ENCODE measurements at places on chromosomes 7 and 10.

GRCh38 chr10:12796401-12797160, 204.9 kb downstream of the CCDC3 start:
- DNase-seq = no peak

DNA sequence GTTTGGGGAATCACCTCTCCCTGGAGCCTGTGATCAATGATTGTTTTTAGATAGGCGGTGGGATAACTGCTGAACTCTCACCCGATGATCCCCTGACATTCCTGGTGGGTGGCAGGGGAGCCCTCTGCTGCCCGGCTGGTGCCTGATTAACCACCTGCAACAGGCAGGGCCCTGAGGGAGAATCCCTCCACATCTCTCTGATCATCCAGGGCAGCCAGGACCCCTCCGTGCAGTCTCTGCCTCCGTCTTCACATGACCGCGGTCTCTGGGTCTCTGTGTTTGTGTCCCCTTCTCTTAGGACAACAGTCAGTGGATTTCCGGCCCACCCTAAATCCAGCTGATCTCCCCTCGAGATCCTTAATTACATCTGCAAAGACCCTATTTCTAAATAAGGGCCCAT, 17.4 kb downstream of the CALML5 start:
- no peak for DNase-seq

DNA sequence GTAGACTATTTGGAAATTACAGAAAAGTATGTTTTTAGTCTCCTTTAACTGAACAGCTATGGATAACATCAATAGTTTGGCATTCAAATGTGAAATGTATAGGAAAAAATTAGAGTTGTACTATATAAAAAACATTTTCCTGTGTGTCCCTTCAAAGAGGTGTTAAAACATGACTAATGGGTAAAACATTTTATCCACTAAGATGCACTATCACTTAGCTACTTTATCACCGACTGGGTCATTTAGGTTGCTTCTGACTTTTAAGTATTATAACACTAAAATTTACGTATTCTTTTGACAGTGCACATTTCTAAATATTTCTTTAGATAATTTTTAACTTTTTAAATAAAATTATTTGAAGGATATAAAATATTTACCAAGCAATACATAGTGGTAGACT, 77.6 kb downstream of the UBE2H start:
- DNase-seq = no peak

- DNase-seq = no peak
These were observed 23.8 kb downstream of the CHST15 start for GRCh38 chr10:124069341-124070264.

DNA sequence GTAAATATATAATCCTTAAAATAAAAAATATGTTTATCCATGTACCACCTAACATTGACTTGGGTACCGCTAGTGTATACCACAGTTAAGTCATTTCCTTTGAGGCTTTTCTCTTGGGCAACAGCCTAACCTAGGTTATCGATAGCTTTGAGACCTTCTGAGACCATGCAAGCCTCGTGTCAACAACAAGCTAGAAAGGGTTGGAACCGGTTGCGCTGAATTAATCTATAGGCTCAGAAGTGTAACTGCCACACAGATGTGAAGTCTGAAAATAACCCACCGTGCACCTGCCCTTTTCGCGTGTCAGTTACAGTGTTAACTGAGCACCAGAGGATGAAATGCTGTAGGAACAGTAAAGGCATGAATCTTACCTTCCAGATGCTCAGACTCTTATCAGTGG, 59.8 kb downstream of the ARID5B start:
- no peak for DNase-seq

DNA sequence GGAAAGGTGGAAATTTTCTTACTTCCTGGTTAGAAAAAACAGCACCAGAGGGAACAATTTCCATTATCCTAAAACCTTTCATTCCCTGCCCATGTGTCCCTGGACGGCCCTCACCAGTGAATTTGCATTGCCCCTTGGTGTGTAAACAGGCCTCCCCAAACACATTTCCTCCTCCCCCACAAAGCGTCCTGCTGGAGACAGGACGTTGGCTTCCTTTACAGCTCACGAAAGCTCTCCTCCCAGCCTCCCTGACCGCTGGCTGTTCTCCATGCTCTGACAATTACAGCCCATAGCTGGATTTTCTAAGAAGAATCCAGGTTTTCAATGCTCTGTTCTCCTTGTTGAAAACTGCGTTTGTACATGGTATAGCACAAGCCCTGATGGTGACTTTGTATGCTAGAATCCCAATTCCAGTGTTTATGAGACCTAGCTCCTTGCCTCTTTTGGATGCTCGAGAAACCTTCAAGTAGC, 724.2 kb upstream of the CELF2 start:
- DNase-seq = no peak

DNA sequence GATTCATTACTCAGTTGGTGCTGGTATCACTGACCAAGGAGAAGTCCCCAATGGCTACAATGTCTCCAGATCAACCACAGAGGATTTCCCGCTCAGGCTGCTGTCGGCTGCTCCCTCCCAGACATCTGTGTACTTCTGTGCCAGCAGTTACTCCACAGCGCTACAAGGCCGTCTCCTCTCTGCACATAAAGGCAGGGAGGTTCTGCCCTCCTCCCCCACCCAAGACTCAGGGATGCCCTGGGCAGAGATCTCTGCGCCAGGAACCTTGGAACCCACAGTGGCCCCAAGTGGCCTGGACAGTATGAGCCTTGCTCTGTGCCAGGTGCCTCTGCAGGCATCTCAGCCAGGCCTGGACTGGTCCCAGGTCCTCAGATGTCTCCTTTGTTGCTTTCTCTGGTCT, 193.4 kb upstream of the PRSS58 start:
- no peak for DNase-seq

DNA sequence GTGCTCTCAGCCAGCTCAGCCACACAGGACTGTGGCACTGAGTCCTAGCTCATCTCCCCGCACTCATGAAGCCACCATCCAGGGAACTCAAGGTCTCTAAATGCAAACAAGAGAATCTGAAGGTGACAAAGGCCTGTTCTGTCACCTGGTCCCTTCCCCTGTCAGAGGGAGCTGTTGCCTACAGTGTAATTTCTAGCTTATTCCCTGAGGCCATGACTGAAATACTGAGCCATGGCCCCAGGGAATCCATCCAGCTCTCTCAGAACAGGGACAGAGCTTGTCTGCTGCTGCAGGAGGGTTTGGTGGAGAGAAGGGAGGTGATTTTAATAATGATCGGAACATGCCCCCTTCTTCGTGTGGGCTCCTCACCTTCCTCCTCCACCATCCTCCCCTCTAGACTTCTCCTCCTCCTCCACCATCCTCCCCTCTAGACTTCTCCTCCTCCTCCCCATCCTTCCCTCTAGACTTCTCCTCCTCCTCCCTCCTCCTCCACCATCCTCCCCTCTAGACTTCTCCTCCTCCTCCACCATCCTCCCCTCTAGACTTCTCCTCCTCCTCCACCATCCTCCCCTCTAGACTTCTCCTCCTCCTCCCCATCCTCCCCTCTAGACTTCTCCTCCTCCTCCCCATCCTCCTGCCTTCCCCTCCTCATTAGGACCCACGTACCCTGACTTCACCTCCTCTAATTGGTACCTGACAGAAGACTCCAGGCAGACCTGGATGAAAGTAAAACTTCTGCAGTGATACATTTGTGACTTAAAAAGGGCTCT, 338.0 kb upstream of the MKI67 start:
- DNase-seq = no peak

DNA sequence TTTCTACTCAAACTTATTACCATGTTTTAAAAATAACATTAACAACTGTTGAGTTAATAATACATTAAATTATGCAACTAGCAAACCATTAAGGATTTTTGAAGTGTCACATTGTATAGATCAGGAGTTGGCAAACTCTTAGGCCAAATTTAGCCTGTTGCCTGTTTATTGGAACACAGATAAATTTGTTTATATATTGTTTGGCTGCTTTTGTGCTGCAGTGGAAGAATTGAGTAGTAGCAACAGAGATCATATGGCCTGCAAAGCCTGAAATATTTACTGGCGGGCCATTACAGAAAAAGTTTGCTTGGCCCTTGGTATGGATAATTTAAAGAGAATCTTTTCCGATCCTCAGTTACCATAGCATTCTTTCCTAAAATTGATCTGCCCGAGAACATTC, 50.7 kb upstream of the TMEM236 start:
- DNase-seq = no peak

DNA sequence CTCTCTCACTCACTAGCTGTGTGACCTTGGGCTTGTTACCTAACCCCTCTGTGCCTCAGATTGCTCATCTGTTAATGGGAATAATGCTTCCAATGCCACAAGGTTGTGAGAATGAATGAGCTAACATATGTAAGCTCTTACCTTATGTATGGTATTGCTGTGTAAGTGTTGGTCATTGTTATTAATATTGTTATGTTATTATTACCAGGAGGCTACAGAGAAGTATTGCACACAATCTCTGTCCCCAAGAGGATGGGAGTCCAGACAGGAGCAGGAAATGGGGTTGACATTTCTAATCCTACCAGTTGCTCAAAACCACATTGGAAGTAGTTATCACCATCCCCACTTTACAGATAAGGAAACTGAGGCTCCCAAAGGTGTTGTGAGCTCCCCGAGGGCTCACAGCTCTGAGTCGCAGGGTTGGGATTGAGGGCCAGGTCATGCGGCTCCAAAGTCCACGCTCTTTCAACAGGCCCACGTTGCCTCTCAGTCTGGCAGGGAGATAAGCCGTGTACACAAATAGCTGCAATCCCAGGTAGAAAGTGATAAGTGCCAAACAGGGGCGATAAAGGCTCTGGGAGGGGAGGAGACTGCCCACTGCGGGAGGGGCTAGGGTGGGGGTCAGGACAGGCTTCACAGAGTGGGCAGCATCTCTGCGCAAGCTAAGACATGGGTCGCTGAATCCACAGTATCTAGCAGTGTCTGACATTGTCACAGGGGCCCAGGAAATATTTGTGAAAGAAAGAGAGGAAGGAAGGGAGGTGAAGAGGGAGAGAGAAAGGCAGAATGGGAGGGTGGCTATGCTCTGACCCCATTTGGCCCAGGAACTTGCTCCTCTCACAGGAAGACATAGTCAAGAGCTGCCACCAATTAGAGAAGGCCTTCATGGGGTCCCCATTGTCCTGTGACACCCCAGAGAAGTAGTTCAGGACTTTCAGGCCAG, 9.6 kb upstream of the ZMIZ1 start:
- no peak for DNase-seq

DNA sequence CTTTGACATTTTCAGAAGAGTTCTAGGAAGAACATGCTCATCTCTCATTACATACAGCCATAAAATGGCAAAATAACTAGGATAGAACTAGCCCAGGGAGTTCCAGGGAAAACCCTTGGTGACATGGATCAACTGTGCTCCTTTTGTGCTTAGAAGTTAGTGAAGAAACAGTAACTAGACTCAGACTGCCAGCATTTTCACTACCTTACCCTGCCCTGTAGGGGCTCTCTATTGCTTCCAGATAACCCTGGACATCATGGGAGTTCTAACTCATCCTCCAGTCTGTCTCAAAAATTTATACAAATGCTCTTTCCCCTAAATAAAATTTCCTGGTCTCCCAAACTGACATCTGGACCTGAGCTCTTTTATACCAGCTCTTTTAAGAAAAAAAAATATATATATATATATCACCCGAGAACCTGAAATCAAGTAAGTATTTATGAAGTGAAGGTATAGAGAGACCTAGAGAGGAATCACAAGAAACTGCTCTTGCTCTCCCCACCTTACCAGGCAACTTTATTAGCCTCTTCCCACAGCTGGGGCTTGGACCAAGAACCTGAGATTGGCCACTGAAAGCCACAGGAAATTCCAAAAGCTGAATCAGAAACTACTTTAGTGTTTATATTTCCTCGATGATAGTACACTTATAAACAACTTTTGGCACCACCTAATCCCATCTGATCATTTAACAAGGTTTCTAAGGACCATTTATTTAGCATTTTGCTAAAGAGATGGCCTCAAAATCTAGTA, 101.4 kb downstream of the RELN start:
- DNase-seq = no peak

DNA sequence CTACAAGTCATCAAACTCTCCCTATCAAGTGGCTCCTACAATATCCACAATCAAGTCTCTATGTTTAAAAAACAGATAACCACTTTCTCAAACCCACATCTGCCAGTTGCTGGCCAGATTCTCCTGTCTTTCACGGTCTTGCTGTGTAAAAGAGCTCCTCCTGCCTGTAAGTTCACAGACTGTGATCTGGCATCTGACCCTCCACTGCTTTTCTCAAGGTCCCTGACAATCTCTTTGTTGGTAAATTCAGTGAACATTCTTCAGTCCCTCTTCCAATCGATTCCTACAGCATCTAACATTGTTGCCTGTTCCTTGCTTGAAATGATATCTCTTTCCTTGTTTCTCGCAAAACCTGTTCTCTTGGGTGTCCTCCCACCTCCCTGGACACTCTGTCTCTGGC, 18.5 kb upstream of the LMOD2 start:
- no peak for DNase-seq

DNA sequence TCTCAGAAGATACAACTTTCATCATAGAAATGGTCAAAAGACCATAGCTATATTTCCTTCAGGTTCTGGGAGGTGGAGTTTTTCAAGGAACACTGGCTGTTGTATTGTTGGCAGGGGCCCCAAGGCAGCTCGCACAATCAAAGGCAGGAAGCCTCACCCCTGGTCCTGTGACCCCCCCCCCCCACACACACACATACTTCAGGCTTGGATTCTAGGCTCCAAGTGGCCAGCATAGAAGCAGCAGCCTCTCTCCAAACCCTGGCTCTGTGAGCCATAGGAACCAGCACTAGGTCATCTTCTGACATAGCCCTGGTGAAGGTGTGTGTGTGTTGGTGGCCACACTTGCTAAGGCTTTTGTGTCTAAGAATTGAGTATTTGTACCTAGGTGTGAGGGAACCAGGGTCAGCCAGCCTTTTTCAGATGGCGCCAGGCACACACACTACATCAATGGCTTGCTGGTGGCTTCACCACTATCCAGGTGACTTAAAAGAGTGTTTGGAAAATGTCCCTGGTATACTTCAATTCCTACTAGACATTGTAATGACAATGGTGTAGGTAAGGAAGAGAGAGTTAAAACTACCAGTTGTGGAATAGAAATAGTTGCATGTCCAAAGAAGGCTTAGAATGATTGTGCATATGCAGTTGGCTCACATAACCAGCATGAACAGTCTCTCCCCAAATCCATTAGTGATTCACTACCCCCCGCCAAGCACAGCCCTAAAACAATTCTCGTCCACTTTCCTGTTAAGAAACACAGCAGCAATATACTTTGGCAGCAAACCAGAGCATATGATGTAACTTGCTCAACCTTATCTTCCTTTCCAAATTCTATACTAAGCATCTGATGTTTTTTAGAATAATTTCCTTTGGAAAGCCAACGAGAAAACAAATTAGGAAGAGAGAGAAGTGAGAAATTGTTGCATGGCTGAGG, 91.3 kb downstream of the AVL9 start:
- DNase-seq = no peak

- peak; percentile 76 for DNase-seq
These were observed 24.5 kb upstream of the MSRB2 start for GRCh38 chr10:23070913-23071218.

DNA sequence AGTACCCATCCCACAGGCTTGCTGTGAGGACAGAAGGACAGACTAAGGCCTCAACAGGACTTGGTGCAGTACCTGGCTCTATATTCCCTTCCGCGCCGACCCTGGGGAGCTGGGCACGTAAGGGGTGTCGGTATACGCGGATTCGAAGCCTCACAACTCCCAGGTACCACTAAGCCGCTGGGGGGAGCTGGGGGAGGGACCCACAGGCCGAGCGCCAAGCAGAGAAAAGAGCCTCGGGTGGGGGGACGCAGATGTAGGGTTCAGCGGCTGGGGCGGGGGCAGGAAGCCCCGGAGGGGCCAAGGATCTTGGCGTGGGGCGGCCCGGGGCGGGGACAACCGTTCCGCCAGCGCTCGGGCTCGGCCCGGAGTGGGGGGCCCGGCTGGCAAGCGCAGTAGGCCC, 126.4 kb upstream of the ZNF746 start:
- no peak for DNase-seq

- no peak for DNase-seq
These were observed 57.8 kb upstream of the CTBP2 start for GRCh38 chr10:125217990-125218675.

GRCh38 chr7:94001396-94001795, 2.8 kb downstream of the BET1 start:
- no peak for DNase-seq
